ENCODE measurements at places on chromosomes 3 and 15.

DNA sequence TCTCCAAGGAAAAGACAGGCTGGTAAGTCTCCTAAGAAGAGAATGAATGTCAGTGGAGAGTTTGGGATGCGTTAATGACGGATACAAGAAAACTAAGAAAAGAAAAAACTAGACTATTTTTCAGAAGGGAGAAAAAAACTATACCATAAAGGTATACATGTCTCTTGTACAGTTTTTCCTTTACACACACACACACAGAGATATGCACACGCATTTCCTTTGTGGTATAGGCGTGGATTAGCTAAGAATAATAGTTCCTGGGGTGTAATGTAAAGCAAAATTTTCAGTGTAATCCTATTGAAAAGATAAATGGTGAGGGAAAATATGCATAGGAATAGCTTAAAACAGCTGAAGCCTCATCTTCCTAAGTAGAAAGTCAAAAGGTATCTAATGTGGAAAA lies 36.3 kb downstream of the GABPB1 start:
- no peak for DNase-seq

GRCh38 chr3:150341891-150342290 lies 66.2 kb upstream of the TSC22D2 start:
- no peak for DNase-seq

DNA sequence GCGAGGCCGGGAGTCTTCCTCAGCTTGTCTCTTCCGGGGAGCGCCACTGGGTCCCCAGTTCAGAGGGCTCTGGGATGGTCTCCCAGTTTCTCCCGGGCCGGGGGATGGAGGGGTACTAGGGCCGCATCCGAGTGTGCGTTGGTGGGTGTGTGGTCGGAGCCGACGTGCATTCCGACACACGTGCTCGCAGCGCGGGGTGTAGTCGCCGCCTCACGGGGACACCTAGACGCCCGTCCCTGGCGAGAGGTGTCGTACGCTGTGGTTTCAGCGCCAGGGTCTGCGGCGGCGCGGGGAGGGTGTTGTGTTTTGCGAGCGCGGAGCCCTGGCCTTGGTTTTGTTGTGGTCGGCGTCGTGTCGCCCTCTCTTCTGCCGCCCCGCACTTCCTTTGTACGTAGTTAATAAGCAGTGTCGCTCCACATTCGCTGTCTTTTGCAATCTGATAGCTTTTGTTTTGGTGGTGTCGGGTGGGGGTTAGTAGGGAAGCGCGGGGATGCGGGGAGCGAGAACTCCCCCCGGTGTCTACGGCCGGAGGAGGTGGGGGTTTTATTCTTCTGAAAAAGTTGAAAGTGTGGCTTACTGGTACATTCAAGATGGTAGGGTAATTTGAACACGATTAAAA lies 2.2 kb downstream of the IGF1R start:
- peak; percentile 19 for DNase-seq

DNA sequence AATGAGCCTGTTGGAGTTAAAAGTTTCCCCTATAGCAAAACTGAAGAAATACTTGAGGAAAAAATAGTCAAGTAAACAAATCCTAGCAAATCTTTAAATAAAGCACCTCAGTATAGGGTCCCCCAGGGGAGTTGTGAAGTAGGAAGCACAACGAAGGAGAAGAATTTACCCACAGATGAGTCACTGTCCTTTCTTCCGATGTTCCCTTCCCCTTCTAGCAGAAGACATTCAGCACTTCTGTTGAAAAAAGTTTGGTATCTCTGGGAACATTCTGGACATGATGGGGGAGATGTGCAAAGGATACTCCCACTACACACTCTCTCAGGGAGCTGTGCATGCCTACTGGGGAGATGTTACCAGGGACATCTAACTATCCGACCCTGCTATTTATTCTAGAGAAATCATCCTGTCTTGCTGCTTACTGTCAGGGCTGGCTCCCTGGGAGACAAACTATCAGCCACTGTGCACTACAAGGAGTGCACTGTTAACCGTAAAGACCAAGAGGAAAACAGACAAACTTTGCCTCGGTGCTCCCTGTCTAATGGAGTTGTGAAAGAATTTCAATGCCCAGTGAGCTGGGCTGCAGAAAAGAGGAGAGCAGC lies 93.8 kb downstream of the RFTN1 start:
- no peak for DNase-seq

GRCh38 chr3:5343459-5343858 lies 156.0 kb downstream of the EDEM1 start:
- DNase-seq: no peak

Measured in effector CD4-positive, alpha-beta T cell (primary cell).